ENCODE measurements at places on chromosomes 5 and 9.

DNA sequence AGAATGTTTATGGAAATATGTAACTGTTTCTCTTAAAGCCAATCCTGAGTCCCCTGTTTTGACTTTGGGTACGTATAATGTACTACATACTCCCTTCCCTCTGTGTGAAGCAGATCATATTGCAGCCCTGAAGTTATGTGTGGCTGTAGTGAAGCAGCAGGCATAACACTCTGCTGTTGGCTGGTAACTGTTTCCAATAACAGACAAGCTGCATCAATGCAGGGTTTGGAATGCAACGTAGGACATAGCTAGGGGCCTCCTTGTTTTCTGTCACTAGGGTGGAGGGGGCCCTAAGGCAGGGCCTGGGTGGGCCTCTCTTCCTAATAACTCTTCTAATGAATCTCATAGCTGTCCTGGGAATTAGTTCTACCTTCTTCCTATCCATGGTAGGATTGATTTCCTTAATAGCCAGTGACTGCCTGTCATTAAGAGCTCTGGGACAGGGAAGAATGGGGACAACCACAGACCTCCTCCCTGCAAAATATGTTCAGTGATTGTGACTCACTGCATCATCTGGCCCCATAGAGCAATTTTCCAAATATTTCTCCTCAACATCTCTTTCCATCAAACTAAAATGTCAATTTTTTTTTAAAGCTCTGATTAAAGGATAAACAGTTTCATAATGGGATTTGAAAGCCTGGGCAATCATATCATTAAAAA lies 129.6 kb upstream of the HMHB1 start:
- no peak for DNase-seq

GRCh38 chr9:125999504-125999881 lies 252.3 kb downstream of the PBX3 start:
- no peak for DNase-seq

- DNase-seq, result no peak
Observed at GRCh38 chr9:114897196-114897595, 33.2 kb downstream of the TNFSF8 start.

- no peak for DNase-seq
Observed at GRCh38 chr5:131538177-131538593, 96.8 kb downstream of the RAPGEF6 start.

GRCh38 chr5:179254638-179255271 lies 90.5 kb downstream of the ADAMTS2 start:
- DNase-seq, result no peak

- DNase-seq, result no peak
Observed at GRCh38 chr9:128943832-128944620, 3.4 kb downstream of the DOLK start.

GRCh38 chr9:107489144-107489673 lies 360 bp downstream of the KLF4 start:
- DNase-seq, result no peak

DNA sequence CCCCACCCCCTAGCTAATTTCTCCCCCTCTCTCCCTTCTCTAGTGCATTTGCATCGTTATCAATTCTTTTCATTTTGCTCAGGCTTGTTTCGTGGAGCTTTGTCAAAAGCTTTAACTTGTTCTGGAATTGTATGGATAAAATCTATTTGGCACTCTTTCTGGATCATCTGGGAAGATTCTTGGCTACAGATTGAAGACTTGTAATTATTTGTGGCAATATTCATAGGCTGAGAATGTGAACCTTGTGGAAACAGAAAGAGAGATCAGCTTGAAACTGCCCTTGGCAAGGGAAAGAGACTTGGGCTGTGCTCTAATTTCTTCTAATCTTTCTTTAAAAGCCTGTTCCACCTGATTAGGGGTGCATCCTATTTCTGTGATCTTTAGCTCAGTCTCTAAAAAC lies 340.6 kb upstream of the DAB2 start:
- DNase-seq, result no peak

DNA sequence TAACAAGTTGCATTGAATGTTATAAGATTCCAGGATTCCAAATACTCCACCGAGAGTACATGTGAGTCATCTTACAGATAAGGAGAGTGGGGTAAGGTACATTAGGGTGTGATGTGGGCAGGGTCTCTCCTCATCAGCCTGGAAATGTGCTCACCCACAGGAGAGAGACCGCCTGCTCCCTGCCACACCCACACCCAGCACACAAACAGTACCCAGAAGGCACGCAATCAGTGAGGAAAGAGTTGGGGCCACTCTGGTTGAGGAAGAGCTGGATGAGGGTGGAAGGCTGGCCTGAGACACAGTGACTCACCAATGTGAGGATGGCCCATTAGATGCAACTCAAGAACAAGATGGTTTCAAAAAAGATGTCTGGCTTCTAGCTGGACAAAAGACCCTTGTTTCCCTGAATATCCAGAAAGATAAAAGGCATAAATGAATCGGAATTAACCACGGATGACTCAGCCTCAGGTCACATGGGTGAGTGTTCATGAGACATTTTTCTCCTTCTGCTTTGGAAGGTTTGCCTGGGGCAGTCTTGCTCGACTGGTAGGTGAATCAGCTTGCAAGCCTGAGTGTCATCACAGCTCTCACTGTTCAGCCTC lies 51.1 kb upstream of the LHFPL2 start:
- DNase-seq, result no peak

DNA sequence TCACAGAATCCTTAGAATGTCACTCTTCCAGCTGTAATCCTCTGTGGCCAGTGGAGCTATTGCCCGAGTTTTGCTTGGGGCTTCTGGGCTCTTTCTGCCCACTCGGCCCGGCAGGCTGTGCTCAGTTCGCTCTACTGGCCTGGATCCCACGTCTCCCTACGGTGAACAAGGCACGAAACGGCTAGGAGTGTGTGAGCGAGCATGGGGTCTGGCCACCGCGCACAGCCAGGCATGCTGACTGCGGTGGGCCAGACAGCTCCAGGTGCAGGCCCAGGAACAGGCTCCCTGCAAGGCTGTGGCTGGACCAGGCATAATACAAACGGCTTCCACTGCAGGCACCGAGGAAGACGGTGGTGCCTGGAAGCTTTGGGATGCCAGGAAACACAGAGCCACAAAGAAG lies 2035.5 kb upstream of the ACO1 start:
- DNase-seq, result no peak

GRCh38 chr5:148708854-148709253 lies 54.5 kb upstream of the HTR4 start:
- DNase-seq, result no peak

- no peak for DNase-seq
Observed at GRCh38 chr5:1480217-1480616, 35.0 kb upstream of the SLC6A3 start.

DNA sequence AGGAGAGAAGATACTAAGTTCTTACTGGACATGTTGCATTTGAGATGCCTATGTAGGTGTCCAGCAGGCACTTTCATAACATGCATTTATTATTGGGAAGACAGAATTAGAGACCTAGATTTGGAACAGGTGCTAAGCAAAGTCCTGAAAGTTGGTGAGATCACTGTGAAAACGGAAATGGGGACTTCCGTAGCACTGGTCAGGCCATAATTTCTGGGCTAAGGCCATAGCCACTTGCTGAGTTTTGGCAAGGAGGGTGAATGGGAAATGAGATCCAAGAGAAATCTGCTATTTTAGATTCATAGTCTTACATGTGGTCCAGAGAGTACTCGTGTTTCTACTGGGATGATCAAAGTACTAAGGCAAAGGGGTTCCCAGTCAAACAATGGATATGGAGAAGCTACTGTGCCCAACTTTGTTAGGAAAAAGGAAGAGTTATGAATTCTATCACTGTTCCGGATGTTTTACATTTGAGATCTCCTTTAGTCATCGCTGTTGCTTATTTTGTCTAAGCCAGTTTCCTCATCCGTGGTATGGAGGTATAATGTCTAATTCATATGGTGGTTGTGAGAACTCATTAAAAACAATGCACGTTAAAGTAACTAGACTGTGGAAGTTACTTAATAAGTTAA lies 33.4 kb downstream of the TEK start:
- DNase-seq, result no peak

DNA sequence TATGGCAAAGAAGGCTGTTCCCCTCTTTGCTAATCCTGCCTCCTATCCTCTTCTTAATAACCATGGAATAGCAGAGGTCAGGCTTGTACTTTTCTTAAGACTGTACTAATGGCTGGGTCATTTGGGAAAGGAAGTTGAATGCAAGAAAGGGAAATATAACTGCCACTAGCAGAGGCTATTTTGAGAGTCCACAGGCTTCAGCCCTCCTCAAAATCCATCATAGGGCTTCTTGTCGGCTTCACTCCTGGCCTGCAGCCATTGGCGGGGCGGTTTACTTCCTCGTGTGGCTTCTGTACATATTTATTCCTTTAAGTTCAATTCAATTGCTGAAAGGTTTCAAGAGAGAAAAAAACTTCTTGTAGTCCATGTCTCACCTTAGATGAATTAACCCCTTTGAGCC lies 2.8 kb upstream of the PARP8 start:
- no peak for DNase-seq

DNA sequence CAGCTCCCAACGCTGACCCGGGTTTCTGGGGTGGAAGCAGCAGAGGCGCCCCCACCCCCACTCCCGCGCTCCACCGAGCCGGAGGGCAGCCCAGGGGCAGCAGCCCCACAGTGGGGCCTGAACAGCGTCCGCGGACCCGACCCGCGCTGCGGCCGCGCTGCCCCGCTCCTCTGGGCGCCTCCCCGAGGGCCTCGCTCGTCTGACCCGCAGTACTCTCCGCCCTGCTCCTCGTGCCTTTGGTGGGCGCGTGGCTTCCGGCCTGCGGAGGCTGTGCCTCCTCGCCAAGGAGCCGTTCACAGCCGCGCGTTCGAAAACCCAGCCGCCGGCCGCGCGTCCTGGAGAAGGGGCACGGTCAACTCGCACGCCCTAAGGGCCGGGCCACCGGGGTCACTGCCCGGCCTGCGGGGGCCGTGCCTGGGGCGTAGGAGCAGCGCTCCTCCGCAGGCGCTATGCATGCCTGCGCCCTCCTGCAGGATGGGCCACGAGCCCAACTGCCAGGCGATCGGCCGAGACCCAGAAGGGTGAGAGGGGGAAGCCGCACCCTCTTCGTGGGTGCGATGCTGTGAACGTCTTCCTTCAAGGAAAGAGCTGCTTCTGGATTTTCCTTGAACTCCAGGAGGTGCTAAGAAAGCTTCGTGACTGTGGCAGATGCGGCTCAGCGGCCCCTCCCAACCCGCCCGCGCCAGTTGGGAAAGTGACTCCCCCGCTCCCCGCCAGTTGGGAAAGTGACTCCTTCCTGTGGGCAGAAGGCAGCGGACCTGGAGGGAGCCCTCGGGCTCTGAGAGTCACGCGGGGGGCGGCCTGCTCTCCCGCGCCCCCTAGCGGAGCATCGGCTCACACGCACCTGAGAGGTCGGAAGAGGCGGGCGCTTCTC lies 82.7 kb downstream of the HSD17B3 start:
- DNase-seq, result no peak

DNA sequence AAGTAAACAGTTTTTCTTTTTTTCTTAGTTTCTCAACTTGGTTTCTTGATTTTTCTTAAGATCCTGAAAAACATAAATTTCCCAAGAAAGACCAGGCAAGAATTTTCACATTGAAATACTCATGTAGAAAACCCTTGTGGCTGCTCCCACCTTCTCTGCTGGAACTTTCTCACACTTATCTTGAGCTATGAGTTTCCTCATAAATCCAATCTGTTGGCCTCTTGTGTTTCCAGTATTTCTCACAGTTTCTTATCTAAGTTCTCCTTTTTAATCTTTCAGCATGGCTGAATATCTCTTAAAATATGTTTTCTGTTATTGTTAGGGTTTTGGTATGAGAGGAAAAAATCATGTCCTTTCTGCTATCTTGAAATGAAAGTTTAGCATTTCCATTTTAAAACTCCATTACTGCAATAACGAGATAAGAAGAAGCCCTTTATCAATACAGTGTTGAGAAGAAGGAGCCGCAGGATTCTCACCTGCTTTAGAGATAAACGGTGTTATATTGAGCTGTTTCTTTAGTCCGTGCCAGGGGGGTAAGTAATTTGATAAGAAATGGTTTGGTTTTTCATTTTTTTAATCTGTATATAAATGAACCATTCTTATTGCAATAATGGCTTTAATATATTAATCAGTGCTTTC lies 89.3 kb downstream of the ALDH1A1 start:
- DNase-seq, result no peak

- no peak for DNase-seq
Observed at GRCh38 chr9:72814083-72814597, 138.7 kb downstream of the ALDH1A1 start.

- DNase-seq, result no peak
Observed at GRCh38 chr9:113289091-113289490, 13.6 kb downstream of the PRPF4 start.

GRCh38 chr5:131005963-131006684 lies 158.9 kb downstream of the HINT1 start:
- DNase-seq, result no peak

DNA sequence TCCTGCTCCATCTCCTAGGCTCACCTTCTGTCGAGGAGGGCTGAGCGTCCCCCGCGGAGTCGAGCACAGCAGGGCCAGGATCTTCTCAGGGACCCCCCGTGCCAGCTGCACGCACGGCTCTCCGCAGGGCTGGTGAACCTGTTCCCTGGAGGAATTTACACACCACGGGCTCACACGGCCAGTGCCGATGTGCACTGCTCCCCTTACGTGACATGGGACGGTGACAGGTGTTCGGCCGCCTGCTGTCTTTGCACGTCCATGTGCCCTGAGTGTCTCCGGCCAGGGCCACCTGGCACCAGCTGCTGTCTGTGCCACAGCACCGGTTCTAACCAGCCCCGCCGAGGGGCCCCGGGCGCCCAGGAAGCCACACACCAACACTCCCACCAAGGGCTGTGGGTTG lies 8.7 kb upstream of the AGPAT2 start:
- no peak for DNase-seq

DNA sequence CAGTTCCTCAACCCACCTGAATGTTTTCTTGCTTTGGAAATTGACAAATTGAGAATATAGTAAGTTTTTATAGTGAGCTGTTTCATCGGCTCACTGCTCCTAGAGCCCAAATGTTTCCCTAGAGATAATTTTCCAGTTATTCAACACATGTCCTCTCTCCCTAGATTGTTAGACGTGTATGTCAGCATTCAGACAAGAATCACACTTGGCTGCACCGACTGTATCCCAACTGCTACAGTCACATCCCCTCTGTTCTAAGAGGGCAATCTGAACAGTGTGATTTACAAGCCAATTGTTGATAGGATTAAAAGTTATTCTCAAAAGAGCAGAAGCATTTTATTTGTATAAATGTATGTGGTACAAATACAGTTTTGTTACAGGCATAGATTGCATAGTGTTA lies 93.9 kb downstream of the MAMDC2 start:
- no peak for DNase-seq

GRCh38 chr5:139845846-139846681 lies 50.5 kb downstream of the PSD2 start:
- no peak for DNase-seq

GRCh38 chr5:167578977-167579692 lies 712.3 kb upstream of the WWC1 start:
- DNase-seq, result no peak

DNA sequence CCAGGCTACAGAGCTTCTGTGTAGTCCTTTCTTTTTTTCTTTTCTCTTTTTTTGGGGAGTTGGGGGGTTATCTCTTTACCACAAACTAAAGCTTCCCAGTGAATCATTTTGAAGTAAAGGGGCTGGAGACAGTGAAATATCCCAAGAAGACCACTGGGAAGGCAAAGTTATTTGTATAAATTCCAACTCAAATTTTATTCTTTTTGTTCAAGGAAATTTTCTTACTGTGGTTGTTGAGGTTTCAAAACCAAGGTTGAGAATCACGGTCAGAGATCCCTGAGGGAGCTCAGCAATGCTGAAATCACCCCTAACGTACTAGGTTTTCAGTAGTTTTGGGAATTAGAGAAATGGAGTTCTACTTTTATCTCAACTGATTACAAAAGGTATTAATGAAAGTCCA lies 175.7 kb downstream of the ARHGEF28 start:
- no peak for DNase-seq

- DNase-seq, result no peak
Observed at GRCh38 chr5:20575571-20575970, 587.6 kb upstream of the CDH18 start.

GRCh38 chr5:139574641-139575312 lies 13.6 kb downstream of the UBE2D2 start:
- no peak for DNase-seq

Data from stimulated activated CD8-positive, alpha-beta memory T cell treated with anti-CD3 and anti-CD28 coated beads, Interleukin-15, amount 100 ng/mL, for 24 hours (primary cell).